Regular cardiac myocyte (primary cell): ENCODE measurements at places on chromosomes 2 and 18. TPM values are rescaled to one million over a fixed set of nuclear protein-coding genes. Genes with fewer than 3 reads are reported as not detected.

TSHZ1 gene
- 2.3 and 3.8 TPM in 2 replicates for total RNA-seq

CHN1 gene
- total RNA-seq = 6.8 and 8.4 TPM in 2 replicates

SLC14A1 gene
- 29.5 and 32.1 TPM in 2 replicates for total RNA-seq

ABHD1 gene
- under 0.01 and 0.28 TPM in 2 replicates for total RNA-seq

SLC66A3 gene
- total RNA-seq = 30.3 and 84.0 TPM in 2 replicates

SCN9A gene
- total RNA-seq = 20.3 and 22.0 TPM in 2 replicates

TEX44 gene
- not detected in 2 replicates for total RNA-seq

TTC31 gene
- total RNA-seq = 10.7 and 14.6 TPM in 2 replicates

FAM237A gene
- not detected in 2 replicates for total RNA-seq

TRABD2A gene
- 2.5 and 9.8 TPM in 2 replicates for total RNA-seq

SFT2D3 gene
- 4.4 and 5.6 TPM in 2 replicates for total RNA-seq

GCC2 gene
- total RNA-seq = 19.7 and 32.1 TPM in 2 replicates

FABP1 gene
- not detected in 2 replicates for total RNA-seq

SCYGR4 gene
- total RNA-seq = not detected in 2 replicates

IRS1 gene
- total RNA-seq = 7.9 and 19.6 TPM in 2 replicates

NTSR2 gene
- not detected in 2 replicates for total RNA-seq

IL36G gene
- not detected in 2 replicates for total RNA-seq

BBS5 gene
- total RNA-seq = 2.9 and 5.4 TPM in 2 replicates
